ENCODE measurements at places on chromosomes 11 and 22.

DNA sequence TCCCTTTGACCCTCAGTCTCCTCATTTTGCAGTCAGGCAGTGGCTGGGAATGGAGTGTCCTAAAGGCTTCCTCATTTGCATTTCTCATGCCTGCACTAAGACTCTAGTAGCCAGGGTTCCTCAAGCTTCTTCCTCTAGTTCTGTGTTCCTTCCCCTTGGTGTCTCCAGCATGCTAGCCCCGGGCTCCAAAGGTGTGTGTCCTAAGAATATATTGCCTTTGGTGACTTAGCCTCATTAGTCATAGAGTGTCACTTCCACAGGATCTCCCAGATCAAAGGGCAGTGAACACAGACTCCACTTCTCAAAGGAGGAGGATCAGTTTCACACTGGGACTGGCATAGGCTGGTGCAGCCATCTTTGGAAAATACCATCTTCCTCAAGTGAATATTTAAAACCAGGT is 21.4 kb upstream of the ACER3 start:
- no peak for DNase-seq

DNA sequence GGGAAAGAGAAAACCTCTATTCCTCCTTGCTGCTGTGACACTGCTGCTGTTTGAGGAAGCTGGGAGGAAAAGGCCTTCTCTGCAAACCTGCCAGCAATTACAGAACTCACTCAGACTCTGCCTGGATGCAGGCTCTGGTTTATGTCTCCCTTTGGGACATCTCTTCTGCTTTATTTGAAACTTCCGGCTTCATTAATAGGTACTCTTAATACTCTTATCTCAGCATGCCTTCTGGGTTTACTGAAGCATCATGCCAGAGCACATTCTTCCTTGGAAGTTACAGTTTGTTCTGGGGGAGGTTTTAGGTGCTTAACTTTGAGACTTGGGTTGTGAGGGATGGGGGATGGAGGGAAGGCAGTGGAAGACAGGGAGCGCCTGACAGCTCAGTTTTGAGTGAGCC is 79.9 kb downstream of the NAV2 start:
- DNase-seq = no peak

GRCh38 chr11:62879235-62879978 is 1.3 kb upstream of the SLC3A2 start:
- DNase-seq = no peak

DNA sequence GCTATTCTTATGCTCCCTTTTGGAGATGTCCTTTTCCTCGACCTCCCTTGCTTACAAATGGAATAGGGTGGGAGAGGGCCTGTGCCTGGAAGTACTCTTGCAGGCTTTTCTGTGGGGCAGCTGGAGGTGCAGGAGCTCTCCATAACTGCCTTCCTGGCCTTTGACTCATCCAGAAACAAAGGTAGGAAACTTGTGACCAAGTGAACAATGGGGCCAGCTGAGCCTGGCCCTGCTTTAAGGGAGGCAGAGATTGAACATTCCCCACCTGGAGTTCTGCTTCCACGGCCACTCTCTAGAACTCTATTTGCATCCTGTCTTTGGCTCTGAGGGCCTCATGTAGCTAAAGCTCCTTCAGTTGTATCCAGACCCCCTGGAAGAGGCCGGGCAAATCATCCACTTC is 5.1 kb upstream of the LYVE1 start:
- DNase-seq = no peak

DNA sequence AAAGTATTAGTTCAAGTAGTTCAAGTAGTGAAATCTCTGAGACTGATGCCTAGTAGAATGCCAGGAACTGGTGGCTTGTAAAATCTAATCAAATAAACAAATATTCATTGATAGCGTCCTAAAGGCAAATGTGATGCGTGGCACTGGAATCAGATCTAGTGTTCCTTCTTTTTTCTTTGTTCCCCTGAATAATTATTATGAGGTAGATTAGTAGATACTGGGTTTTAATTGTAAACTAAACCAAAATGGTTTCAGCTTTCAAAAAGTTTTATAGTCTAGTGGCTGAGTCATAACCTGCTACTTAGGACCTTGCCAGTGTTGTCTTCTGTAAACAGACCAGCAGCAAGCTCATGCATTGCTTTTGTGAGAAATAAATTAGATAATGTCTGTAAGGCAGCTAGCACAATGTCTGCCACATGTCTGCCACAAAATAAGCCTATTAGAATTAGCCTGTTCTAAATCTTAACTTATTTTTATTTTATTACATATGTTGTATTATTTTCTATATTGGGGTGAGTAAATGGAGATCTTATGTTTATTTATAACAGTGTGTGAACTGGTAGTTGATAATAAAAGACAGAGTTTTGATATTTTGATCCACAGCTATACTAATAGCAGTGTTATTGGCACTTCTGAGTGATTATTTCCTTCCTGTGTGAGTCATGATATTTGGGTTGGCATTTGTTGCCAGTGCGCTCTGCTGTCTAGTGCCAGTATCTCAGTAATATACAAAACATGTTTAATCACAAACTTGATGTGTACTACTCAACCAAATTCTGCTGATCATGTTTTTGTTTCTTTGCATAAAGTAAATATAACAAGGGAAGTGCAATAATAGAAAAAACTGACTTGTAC is 135.7 kb downstream of the TMEM135 start:
- DNase-seq = no peak

Measured in effector CD8-positive, alpha-beta T cell (primary cell).